ENCODE measurements at places on chromosomes 2 and 18.

- DNase-seq, result no peak
Observed at GRCh38 chr2:173545364-173545763, 190.7 kb downstream of the CDCA7 start.

DNA sequence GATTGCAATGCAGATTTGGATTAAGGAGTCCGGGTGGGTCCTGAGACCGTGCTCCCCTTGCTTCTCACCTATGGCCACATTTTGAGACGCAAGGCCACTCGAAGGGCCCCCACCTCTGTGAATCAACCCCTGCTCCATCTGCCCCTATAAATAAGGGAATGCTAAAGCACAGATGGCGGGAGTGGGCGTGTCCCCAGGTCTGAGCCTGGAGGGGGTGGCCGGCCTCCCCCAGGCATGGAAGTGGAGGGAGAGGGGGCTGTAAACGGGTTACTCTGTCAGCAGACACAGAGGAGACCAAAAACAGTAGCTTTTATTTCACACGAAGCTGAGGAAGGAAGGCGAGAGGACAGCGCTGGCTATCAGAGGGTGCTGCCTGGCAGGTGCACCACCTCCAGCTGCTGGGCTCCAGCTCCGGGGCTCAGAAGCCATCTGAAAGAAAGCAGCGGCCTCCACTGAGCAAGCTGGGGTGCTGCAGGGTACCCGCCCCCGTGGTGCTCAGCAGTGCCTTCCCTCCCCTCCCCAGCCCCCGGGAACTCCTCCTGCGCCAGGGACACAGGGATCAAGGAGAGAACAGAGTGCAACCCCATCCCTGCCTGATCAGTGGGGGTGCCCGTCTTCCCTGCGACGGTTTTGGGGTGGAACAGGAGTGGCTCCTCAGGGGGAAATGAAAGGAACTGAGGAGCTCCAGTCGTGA is 56.7 kb upstream of the RAB6C start:
- no peak for DNase-seq

DNA sequence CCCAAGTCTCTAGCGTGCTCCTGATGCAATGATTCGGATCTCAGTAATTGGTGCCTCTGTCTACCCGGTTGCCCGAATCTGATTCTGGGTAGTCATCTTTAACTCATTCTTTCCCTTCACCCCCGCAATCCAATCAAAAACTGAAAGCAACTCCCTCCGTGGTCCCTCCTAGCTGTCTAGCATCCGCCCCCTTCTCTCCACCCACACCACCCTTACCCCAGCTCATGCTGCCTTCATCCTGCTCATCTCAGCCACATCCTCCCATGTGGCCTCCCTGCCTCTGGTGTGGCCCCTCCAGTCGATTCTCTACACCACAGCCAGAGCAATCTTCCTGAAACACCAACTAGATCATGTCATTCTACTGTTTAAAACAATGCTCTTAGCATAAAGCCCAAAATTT is 62.3 kb downstream of the TTC32 start:
- DNase-seq, result no peak

GRCh38 chr2:128315122-128315828 is 3.4 kb downstream of the HS6ST1 start:
- no peak for DNase-seq

DNA sequence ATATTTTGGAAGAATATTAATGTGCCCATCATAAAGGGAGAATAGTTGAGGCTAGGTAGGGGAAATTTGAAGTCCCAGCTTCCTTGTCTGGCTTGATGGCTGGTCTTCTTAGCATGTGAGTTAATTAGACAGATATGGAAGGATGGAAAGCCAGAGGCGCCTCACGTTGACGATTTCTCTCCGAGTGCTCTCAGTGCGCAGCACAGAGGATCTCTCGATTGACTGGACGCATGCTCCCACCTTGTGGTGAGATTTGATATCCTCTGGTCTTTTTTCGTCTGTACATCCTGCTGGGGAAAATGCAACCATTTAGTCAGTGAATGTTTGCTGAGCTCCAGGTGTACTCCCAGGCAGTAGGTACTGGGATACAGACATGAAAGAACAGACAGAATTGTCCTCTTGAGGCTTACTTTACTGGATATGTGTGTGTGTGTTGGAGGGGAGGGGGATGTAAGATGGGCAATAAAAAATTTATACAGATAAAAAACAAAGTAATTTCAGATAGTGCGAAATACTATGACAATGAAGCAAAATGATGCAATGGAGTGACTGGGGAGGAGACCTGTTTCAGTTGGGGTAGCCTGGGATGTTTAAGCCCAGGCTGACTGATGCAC is 66.9 kb upstream of the ZNG1B start:
- peak; percentile 70 for DNase-seq

DNA sequence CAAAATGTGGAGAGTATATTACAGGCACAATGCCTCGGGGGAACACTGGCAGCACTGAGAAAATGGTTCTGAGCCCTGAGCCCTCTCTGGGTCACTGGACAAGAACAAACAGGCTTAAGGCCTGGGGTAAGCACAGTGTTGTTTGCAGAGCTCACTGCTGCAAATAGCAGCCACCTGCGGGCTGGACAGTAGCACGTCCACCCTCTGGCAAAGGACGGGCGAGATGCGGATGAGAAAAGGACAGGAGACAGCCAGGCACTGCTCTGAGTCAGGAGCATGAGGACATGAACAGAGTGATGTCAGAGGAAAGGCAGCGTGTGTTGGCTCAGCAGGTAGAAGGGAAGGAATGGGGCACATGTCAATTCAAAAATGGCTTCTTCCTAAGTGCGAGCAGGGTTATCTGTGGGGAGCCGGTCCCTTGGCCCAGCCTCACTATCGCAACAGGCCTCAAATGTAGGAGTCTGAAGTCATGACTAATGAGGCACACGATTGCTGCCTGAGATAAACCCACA is 25.9 kb upstream of the NEB start:
- DNase-seq, result no peak

DNA sequence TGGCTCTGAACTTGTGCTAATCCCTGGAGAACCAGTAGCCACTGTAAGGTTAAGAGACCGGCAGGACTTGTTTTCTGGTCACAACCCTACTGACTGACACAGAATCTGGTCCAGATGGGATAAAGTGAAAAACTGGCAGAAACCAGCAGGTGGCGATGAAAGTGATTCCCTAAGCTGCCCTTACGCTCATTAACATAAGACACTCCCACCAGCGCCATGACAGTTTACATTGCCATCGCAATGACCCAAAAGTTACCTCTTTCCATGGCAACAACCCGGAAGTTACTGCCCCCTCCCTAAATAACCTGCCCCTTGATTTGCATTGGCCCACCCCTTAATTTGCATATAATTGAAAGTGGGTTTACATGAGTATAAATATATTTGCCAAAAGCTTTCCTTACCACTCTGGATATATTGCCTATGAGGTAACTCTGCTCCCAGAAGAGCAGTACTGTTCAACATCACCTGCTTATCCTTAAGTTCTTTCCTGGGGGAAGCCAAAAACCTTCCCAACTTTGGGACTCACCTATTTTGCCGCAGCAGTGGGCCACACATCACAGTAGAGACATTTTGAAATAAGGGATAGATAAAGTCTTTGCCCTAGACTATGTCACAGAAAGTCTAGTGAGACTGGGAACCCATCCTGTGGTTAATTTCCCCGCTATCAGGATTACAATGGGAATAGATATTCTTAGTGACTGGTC is 35.8 kb upstream of the AFF3 start:
- peak; percentile 47 for DNase-seq

DNA sequence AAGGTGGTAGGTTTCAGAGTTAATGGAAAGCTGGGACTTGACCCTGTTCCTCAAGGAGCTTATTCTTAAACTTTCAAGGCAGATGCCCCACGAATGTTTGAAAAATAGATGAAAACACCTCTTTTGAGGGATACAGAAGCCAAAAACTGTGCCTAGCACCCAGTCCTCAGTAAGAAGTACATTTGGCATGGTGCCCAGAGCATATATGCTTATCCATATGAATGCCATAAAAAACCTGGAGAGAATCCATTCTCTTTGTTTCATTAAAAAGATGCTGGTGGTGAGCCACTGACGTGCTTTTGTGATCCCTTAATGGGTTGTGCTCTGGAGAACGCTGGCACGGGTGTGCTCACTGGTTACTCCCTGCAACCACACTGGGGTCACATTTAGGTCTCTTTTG is 69.0 kb downstream of the IL1R2 start:
- no peak for DNase-seq

DNA sequence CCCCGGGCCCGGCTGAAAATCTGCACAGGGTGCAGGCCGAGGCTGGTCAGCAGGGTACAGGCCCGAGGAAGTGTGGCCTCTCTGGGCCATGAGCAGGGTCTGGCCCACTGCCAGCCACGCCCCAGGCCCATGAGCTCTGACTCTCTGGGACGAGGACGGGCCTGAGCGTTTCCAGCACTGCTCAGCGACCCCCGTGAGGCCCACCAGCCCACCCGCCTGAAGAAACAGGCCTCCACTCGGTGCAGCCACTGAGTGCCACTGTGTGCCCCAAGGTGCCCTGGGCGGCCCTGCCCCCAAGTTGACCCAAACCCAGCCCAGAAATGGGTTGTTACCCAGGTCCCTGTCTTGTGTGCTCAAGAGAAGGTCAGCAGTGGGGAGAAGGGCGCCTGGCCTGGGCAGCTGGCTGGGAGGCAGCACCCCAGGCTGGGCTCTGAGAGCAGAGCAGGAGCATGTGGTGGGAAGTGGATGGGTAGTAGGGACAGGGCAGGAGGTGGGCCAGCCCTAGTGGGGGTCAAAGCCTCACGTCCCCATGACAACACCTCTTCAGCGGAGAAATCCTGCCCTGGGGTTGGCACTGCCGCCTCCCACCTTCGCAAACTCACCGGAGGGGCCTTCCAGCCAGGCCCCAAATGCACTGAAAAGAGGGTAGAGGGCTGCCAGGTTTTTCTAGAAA is 2.1 kb upstream of the SNED1 start:
- no peak for DNase-seq

DNA sequence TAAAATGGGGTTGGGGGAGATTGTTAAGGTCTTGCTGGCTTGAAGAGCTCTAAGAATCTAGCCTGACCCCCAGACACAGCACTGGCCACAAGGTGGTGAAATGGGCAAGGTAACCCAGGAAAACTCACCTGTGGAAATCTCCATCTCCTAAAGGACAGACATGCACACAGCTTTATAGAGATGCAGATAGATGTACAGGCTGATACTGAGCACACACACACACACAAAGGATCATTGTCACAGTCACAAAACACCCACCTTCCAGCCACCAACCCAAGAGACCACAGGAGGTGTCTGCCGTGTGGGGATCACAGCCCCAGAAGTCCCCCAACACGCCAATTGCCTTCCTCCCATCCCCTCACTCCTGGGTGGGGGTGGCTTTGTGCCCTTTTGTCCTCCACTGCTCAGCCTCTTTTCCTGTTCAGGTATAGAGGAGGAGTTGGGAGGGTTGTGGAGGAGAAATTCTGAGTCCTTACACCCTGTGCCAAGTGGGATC is 3.2 kb upstream of the CYP26B1 start:
- DNase-seq, result no peak

DNA sequence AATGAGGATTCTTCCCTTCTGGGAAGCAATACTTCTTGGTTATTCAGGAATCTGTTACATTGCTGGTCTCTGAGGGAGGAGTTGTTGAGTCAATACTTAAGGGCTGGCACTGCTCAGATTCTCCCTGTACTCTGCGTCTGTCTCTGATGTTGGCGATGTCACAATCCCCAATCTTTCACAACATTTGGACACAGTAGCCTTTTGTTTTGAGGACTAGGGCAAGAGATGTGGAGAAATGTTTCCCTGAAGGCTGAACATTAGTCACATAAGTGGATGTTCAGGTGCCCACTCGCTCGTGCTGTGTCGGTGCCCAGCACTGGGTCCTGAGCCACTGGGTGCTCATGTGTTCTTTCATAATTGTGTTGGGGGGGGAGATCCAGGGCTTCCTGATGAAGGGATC is 55.0 kb downstream of the MAPK4 start:
- peak; percentile 2 for DNase-seq

- no peak for DNase-seq
Observed at GRCh38 chr2:185179743-185180142, 558.9 kb upstream of the FSIP2 start.

- peak; percentile 82 for DNase-seq
Observed at GRCh38 chr2:84959095-84959565, 11.8 kb upstream of the KCMF1 start.

- no peak for DNase-seq
Observed at GRCh38 chr2:49616800-49617199, 462.5 kb upstream of the FSHR start.

DNA sequence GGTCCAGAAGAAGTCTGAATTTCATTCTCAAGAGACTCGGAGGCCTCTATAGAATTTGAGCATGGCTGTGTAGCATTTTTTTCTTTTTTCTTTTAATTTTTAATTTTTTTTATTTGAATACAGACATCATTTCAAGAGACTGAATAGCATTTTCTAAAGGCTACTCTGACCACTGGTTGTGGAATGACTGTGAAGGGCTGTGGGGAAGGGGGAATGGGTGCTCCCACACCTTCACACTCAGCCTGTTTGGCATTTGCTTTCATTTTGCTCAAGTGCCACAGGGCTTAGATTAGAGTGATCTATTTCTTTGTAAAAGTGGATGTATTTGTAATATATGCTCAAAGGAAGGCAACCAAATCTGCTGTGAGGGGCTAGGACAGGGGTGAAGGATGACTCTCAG is 142.0 kb upstream of the SPOPL start:
- no peak for DNase-seq

DNA sequence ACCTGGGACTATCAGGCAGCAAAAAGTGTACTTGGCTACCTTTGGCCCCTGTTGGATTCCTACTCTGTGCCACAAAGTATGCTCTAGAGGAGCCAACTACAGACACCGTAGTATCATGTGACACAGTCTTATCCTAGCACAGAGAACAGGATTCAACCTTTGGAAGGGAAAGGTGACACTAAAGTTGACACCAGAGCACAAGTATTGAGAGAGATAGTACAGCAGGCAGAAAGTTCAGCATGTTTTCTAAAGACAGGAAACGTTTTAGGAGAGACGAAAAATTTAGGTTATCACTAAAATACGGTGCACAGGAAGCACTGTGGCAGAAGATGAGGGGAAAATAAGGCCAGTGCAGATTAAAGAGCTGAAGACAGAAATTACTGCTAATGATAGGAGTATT is 18.6 kb downstream of the SMAD2 start:
- DNase-seq, result no peak

All from fibroblast of villous mesenchyme (primary cell).